ENCODE measurements at places on chromosomes 11 and 22.

GRCh38 chr11:9200471-9200870 lies 64.7 kb downstream of the DENND5A start:
- no peak for DNase-seq

- no peak for DNase-seq
These were observed 14.4 kb downstream of the TUB start for GRCh38 chr11:8095371-8095770.

DNA sequence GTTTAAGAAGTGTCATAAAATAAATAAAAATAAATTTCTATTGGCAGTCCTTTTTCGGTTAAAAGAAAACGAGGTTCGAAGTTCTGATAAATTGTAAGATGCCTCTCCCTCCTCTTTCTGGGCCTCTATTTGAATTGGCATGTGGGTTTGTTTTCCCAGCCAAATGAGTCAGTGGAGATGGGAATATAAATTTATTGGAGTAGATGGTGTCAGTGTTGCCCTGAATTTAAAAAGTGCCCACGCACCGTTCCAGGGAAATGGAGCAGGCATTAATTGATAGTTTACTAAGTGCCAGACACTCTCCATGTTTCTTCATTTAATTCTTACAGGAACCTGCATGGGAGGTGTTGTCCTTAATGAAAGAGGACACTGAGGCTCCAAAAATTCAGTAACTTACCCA lies 119.2 kb downstream of the FEZ1 start:
- no peak for DNase-seq

GRCh38 chr11:64244966-64245365 lies 1.8 kb downstream of the PPP1R14B start:
- DNase-seq: no peak

DNA sequence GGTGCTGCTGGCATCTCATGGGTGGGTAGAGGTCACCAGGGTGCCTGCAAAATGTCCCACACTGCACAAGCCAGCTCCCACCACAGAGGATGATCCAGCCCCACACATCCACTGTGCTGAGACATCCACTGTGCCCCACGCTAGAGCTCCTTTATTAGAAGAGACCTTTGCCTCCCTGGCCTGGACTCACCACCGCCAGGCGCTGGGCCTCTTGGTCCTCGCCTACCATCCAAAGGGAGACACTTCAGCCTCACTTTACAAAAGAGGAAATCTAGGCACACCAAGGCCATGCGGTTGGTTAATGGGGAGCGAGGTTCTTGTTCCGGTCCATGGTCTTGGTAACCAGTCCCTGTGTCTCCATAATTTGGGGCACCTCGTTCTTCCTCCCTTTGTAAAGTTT lies 3.4 kb upstream of the ANO1 start:
- no peak for DNase-seq

- no peak for DNase-seq
These were observed 5.9 kb downstream of the SYVN1 start for GRCh38 chr11:65128182-65129145.

DNA sequence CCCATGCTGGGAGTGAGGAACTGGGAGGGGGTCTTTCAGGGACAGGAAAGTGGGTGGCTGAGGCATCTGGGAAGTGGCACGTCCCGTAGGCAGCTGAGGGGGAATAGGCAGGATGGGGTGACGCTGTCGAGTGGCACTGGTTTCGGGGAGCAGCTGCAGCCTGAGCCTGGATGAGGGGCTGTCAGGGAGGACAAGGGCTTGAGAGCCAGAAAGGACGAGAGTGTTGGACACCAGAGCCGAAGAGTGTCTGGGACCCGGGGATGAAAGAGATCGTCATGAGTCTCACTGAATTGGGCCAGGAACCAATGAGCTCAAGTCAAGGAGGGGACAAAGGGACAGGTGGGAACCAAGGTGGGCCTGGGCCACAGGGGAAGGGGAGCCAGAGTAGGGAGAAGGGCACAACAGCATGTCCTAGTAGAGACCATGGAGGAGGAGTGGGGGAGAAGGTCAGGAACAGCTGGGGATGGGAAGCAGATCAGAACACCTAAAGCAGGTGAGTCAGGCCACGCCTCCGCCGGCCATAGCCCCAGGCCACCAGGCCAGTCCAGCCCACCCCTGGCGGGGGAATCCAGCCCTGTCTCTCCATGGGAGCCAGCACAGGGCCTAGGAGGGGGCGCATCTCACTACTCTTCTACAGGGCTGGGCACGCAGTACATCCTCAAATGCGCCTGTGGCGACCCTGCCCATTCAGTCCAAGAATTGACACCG lies 4.2 kb downstream of the RAB3IL1 start:
- DNase-seq: no peak

DNA sequence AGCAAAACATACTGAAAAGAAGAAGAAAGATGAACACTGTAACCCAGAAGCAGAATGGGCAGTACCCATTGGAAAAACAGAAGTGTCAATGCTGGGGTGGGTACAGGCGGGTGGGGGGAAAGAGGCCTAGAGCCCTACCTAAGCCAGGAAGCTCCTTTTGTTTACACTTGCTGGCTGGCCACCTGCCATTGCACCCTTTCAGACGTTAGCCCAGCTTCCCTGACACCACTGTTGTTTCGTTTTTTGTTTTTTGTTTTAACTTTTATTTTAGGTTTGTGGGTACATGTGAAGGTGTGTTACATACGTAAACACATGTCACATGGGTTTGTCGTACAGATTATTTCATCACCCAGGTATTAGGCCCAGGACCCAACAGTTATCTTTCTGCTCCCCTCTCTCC lies 55.4 kb downstream of the PLEKHA7 start:
- no peak for DNase-seq

DNA sequence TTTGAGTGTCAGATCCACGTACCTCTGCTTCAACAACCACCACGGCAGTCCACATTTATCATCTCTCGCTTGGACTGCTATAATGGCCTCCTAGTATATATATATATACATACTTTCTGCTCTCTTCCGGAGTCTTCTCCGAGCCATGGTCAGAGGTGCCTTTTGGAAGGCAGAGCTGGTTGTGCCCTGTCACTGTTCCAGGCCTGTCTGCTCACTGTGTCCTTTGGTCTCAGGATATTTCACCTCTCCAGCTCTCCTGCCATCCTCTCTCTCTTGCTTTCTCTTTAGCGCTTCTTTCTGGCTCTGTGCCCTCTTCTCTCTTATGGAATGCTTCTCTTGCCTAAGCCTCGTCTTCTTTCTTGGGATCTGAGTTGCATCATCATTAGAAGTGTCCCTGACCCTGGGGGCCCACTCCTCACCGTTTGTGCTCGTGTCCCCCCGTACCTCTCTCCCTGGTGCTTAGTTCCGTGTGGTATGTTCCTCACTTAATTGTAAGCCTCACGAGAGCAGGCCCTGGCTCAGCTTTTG lies 86.1 kb upstream of the RASSF10 start:
- peak; percentile 25 for DNase-seq

GRCh38 chr11:3958281-3958680 lies 102.8 kb downstream of the STIM1 start:
- no peak for DNase-seq

DNA sequence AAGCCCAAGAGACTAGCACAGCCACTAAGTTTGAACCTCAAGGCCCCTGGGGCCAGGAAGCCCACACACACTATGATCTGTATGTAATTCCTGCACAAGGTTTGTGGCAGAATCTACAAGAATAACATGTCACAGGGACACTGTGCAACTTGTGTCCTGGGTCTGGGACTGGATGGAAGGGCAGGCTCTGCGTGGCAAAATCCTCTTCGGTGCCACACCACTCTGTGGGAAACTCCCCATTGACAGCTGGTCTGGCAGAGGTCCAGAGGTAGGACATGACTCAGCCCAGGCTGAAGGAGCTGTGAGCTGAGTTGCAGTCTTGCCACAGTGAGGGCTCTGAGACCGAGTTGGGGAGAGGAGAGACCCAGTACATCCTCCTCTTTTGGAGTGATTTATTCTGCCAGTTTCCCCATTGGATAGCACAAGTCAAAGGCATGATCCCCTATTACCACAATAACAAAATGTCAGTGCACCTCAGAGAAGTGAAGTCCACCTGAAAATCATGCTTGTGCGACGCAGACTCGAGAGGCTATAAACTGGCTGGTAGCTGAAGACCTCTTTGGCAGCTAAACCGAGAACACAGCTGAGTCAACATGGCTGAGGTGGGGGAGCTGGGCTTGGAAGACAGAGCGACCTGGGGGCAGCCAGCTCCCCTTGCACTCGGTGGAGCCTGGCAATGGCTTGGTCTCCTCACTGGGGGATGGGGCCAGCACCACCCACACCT lies 23.3 kb upstream of the SERPIND1 start:
- peak; percentile 21 for DNase-seq

GRCh38 chr11:122108192-122108799 lies 7.7 kb downstream of the BLID start:
- DNase-seq: no peak

GRCh38 chr22:32743046-32743445 lies 58.5 kb upstream of the TIMP3 start:
- no peak for DNase-seq

- no peak for DNase-seq
These were observed 773.0 kb upstream of the LUZP2 start for GRCh38 chr11:23723861-23724260.

DNA sequence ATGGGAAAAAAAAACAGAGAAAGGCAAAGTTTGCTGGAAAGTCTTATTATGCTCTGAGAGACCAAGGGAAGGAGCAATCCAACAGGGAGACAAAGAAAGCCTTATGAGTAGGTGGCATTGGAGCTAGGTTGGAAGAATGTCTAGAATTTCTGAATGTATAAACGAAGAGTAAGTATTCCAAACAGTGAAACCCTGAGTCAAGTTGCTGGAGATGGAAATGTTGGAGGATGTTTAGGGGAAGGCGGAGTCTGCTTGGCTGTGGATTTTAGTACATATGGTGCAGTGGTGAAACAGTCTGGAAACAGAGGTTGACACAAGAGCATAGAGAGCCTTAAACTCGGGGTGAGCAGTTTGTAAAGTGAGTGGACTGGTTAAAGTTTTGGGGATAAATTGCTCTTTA lies 314.8 kb upstream of the CADM1 start:
- no peak for DNase-seq

DNA sequence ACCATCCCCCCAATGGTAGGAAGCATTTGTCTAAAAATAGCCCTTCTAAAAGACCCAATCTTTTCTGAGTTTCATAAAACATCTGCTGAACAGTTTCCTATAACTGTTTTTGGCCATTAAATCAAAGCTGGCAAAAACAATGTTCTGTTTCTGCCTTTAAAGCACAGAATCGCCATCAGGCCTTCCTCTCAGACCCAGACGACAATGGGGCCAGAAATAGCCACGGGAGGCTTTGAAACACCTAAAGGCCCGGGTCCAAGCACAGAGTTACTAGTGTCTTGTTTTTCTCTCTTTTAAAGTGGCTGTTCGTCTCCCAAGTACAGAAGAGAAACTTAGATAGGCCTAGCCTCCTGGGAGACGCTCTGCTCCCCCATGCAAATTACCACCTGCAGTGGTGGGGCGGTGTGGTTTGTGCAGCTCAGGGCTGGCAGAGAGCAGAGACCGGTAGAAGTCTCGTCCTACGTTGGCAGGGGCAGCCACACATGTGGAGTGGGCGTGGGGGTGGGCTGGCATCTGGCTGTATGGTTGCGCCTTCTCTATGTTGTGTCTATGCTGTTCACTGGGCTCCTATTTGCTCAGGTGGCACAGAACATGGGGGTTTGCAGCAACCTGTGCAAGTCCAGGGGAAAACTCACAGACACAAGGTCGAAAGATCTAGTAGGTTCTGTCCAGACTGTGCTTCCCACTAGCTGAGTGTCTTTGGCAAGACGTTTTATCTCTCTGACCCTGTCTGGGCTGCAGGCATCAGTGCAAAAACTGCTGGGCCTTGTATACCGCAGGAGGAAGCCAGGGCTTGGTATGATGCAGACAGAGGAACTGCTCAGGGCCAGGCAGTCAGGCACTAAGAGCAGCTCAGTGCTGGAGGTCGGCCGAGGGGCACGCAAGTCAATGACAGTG lies 23.6 kb upstream of the ETS1 start:
- no peak for DNase-seq

DNA sequence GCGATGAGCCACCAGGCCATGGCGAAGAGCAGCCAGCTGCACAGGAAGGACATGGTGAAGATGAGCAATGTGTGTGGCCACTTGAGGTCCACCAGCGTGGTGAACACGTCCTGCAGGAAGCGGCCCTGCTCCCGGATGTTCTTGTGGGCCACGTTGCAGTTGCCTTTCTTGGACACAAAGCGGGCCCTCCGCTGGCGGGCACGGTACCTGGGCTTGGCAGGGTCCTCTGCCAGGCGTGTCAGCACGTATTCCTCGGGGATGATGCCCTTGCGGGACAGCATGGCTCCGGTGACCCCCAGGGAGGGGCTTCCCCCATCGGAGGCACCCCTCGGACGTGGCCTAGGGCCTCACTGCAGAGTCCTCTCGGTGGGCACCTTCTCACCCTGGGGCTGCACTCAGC lies 648 bp downstream of the KCNJ11 start:
- no peak for DNase-seq

GRCh38 chr11:6397636-6398035 lies 7.4 kb downstream of the SMPD1 start:
- no peak for DNase-seq

DNA sequence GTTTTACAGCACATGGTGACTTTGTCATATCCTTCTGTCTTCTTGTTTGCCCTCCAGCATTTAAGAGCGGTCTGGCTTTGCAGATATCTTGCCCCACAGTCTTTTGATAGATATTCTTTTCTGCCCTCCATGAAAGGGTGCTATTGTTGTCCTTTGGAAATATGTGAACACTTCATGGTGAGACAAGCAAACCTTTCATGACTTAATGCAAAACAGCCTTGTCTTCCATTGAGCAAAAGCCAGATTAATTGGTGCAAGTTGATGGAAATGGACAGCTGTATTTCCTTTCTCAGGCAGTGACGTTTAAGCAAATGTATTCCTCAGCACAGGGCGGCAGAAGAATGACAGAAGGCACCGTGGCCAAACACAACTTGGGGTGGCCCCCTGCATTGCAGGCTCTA lies 4.4 kb downstream of the DCPS start:
- DNase-seq: no peak

DNA sequence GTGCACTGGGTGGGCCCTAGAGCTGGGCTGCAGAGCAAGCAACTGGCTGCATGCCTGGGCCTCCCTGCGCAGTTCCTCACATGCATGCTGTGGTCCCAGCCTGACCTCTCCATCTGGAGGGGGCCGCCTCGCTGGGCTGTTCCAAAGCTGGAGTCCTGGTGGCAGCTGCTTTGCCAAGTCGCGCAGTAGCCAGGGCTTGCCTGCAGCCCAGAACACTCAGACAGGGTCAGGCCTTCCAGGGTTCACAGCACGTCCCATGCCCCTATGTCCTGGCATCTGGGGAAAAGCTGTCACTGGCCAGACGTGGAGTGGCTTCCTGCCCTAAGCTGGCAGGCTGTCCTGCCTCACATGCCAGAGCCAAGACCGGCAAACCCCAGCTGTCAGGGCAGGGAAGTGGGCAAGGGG lies 16.5 kb upstream of the CDC42EP2 start:
- no peak for DNase-seq

GRCh38 chr11:103637295-103637694 lies 399.1 kb upstream of the DDI1 start:
- no peak for DNase-seq

Measured in fibroblast of skin of left quadriceps (primary cell).